ENCODE measurements at places on chromosomes 11 and 22. TPM values are rescaled to one million over a fixed set of nuclear protein-coding genes. Genes with fewer than 3 reads are reported as not detected.

- no peak overlapping the region for H3K4me3 ChIP-seq
- DNase-seq, result no peak
- H3K27ac ChIP-seq, result no peak overlapping the region
- H3K4me1 ChIP-seq, result no peaks in the 10 kb centered on the region
- H3K36me3 ChIP-seq, result no peaks in the 10 kb centered on the region
Observed at GRCh38 chr11:107705027-107705426, 6.8 kb downstream of the SLN start.

- no peak for DNase-seq
- H3K27ac ChIP-seq, result no peak overlapping the region
- H3K36me3 ChIP-seq, result no peaks in the 10 kb centered on the region
- H3K4me1 ChIP-seq, result peaks cover 31% of the 10 kb centered on the region
Observed at GRCh38 chr22:46579751-46580449, 40.3 kb upstream of the GRAMD4 start.

DNA sequence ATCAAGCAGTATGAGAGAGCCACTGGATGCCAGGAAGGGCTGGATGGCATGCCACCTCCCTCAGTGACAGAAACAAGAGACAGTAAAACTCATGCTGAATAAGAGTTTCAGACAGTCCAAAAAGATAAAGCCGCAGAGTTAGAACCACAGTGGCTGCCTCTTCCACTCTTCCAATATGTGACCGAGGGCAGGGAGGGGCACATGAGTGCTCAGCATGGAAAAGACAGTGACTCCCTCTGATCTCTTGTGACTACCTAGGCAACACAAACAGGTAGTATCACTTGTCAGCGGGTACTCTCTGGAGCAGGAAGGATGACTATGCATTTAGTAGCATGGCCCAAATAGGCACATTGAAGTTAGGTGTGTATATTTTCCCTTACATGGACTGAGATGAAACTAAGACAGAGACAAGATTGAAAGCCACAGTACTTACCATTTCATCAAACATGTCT, 295.4 kb downstream of the CADM1 start:
- DNase-seq, result no peak
- no peaks in the 10 kb centered on the region for H3K27me3 ChIP-seq
- no peak overlapping the region for H3K4me3 ChIP-seq
- H3K4me1 ChIP-seq, result no peaks in the 10 kb centered on the region
- H3K36me3 ChIP-seq, result no peaks in the 10 kb centered on the region

DNA sequence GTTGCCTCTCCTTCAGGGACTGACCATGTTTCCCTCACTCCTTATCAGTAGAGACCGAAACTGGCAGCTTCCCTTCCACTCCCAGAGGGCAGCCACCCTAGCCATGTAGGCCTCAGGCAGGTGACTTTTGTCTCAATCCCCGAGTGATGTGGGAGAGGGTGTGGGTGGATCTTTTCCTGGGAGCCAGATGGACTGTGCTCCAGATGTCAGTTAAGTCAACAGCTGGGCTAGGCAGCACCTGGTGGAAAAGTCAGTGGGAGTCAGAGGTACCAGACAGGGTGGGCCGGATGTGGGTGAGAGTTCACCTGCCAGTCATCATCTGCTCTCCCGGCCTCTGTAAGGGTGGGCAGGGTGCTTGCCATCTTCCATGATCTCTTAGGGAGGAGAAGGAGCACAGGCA, 1.9 kb downstream of the BANF1 start:
- H3K27me3 ChIP-seq, result no peaks in the 10 kb centered on the region
- DNase-seq, result no peak
- peaks cover 45% of the 10 kb centered on the region for H3K36me3 ChIP-seq
- peak overlapping the region; percentile 68 for H3K27ac ChIP-seq
- H3K4me3 ChIP-seq, result peak overlapping the region; percentile 98

- no peaks in the 10 kb centered on the region for H3K36me3 ChIP-seq
- H3K27ac ChIP-seq, result no peak overlapping the region
- DNase-seq, result no peak
- peaks cover 9% of the 10 kb centered on the region for H3K27me3 ChIP-seq
- no peak overlapping the region for H3K4me3 ChIP-seq
Observed at GRCh38 chr22:50162391-50162956, 8.1 kb upstream of the PANX2 start.

IRAG1 gene
- total RNA-seq, result not detected

DNA sequence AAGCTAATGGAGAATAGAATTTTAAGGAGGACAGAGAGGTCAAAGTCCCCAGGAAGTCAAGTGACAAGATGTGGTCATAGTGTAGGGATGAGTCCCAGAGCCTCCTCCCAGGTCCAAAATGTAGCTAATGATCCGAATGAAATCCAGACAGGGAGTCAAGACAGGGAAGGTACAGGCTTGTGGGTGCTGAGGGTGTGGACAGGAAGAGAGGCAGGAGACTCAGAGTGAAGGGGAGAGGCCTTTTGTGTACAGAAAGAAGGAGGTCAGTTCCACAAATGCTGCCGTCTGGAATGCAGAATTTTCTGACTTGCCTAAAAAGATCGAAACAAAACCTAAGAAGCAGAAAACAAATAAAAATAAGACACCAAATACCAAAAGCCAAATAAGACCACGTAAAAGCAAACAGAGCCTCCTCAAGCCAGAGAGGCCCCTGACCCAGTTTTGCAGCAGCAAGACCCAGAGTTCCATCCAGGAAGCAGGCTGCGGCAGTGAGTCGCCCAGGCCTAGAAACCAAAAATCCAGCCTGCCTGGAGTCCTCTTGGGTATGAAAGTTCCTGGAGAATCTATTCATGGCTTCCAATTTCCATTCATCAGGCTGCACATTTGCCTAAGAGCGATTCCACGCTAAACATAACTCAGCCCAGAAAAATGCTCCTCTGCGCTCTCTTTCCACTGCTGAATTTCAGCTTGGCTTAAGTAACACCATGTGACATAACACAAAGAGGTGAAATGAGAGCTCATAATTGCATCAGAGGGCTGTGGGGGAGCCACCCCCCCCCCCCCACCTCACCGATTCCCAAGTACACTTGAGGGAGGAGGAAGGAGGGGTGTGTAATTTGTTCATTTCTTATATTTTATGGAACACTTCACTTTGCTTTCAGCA, 71.2 kb downstream of the KIRREL3 start:
- H3K27me3 ChIP-seq, result peaks cover 10% of the 10 kb centered on the region
- no peak for DNase-seq
- no peaks in the 10 kb centered on the region for H3K4me1 ChIP-seq
- H3K27ac ChIP-seq, result no peak overlapping the region
- H3K36me3 ChIP-seq, result no peaks in the 10 kb centered on the region
- no peak overlapping the region for H3K4me3 ChIP-seq

GRCh38 chr11:64665411-64665821, 57.6 kb downstream of the NRXN2 start:
- H3K27ac ChIP-seq, result no peak overlapping the region
- H3K4me3 ChIP-seq, result no peak overlapping the region
- H3K4me1 ChIP-seq, result no peaks in the 10 kb centered on the region
- peaks cover 2% of the 10 kb centered on the region for H3K27me3 ChIP-seq

DNA sequence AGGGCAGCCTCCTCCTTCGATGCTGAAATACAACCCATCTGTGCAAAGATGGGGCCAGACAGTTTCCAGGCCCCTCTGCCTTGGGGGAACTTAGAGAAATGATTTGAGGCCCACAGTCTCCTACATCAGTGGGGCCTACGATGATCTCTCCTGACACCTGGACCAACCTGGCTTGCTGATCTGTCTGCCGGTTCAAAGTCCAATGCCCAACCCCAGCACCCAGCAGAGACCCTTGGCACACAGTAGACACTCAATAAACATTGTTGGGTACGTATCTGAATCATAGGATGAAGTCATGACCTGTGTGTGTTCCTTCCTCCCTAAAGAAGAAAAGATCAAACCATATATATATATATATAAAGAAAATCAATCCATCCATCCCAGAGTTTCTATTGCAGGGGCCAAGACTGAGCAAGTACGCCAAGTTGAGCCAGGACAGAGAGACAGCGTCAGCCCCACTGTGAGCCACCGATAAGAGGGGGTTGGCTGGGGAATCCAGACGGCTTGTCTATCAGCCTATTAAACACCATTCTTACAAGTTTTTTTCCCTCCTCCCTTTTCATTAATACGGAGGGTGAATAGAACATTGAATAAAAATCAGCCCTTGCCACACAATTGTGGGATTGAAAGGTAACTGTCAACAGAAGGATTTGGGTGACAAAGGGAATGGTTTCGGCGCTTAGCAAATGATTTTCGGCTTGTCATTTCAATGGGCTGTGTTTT, 244.1 kb downstream of the MN1 start:
- H3K27me3 ChIP-seq, result no peaks in the 10 kb centered on the region
- DNase-seq, result no peak
- H3K4me1 ChIP-seq, result no peaks in the 10 kb centered on the region
- H3K36me3 ChIP-seq, result no peaks in the 10 kb centered on the region

DNA sequence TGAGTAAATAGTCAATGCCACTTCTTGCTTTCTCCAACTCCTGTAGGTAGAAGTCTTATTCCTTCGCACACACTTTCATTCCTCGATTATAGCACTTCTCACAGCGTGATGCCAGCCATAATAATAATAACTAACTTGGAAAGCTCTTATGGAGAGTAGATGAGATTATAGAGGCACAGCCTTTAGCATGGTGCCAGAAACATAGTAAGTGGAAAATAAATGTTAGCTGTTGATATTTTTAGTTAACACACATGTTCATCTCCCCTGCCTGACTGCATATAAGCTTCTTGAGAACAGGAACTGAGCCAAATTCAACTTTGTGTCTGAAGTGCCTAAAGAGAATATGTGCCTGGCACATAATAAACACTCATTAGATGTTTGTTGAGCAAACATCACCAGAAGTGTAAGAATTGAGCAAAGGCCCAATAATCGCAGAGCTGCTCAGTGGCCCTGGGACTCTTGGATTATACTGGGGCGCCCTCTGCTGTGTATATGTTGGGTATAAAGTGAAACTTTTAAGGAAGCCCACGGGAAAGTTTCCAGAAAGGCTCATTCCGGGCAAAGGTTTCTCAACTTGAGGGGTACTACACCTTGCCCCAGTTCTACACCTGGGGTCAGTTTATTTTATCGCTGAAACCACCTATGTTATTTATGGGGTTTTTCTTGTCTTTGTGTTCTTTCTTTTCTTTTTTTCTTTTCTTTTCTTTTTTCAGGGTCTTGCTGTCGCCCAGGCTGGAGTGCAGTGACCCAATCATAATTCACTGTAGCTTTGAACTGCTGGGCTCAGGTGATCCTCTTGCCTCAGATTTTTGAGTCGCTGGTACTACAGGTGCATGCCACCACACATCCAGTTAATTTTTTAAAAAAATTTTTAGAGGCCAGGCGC, 22.3 kb downstream of the SLN start:
- no peaks in the 10 kb centered on the region for H3K4me1 ChIP-seq
- H3K27me3 ChIP-seq, result peaks cover 19% of the 10 kb centered on the region
- H3K4me3 ChIP-seq, result no peak overlapping the region

CCND1 gene
- total RNA-seq, result 2.8 TPM

- no peak overlapping the region for H3K4me3 ChIP-seq
- DNase-seq, result no peak
- no peaks in the 10 kb centered on the region for H3K36me3 ChIP-seq
- H3K4me1 ChIP-seq, result no peaks in the 10 kb centered on the region
- no peak overlapping the region for H3K27ac ChIP-seq
Observed at GRCh38 chr11:32386770-32387377, 48.5 kb downstream of the WT1 start.

DNA sequence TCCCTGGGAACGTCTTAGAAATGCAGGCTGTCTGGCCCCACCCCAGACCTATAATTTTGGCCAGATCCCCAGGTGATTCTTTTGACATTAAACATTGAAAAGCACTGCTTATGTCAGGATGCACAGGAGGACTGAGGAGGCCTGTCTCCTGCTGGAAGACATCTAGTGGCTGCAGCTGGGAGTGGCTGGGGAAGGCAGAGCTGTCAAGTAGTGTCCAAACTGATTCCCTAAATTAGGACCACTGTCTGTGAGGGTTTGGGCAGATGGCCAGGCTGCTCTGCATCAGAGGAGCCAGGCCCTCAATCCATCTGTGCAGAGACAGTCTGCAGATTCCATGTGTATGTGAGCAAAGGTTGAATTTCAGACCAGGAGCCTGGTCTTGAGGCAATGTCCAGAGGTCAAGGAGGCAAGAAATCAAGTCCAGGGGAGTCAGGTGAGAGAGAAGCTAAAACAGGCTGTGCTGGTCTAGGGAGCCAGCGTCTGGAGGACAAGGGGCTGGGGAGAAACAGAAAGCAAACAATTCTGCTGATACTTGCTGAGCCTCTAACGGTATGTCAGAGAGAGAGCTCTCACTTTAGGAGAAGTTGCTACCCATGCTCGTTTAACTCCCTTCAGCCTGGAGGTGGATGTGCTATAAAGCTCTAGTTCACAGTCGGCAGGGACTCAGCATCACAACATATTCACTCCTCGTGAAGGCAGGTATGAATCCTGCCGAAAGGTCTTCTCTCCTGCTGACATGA, 15.3 kb upstream of the SYTL2 start:
- H3K36me3 ChIP-seq, result no peaks in the 10 kb centered on the region
- peaks cover 62% of the 10 kb centered on the region for H3K4me1 ChIP-seq
- H3K27ac ChIP-seq, result no peak overlapping the region
- H3K4me3 ChIP-seq, result no peak overlapping the region
- peak; percentile 39 for DNase-seq

GRCh38 chr11:78190871-78191538, 2.3 kb downstream of the USP35 start:
- H3K36me3 ChIP-seq, result peaks cover 7% of the 10 kb centered on the region
- H3K27ac ChIP-seq, result no peak overlapping the region
- H3K27me3 ChIP-seq, result no peaks in the 10 kb centered on the region
- H3K4me3 ChIP-seq, result no peak overlapping the region
- H3K4me1 ChIP-seq, result peaks cover 51% of the 10 kb centered on the region

WNT11 gene
- total RNA-seq, result 0.43 TPM

GRCh38 chr11:75040167-75040770, 51.5 kb downstream of the NEU3 start:
- H3K27ac ChIP-seq, result no peak overlapping the region
- H3K4me3 ChIP-seq, result no peak overlapping the region

TRIM51 gene
- total RNA-seq, result not detected

DNA sequence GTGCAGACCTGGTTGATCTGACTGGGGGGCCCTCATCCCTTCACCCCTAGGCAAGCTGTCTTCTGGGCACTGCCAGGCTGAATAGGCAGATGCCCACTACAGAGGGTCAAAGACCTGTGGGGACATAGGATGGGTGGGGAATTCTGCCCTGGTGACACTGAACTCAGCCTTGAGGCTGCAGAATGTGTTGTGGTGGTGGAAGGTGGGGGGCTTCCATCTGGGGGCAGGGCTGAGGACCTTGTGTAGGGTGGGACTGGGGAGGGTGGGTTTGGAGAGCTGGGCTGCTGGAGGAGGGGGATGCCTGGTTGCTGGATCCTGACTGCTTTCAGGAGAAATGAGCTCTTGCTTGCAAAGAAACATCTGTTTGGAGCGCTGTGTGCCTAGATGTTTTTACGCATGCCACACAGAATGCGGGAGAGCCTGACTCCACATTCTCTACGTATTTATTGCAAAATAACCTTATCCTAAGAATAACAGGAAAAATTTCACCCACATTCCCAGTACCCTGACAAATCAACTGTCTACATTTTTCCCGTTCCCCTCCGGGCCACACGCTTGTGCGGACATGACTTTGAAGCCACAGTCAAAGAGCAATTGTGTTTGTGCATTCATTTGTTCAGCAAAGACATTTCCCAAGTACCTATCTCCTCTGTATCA, 18.3 kb downstream of the SMIM38 start:
- H3K27ac ChIP-seq, result no peak overlapping the region
- no peaks in the 10 kb centered on the region for H3K27me3 ChIP-seq
- H3K4me3 ChIP-seq, result no peak overlapping the region
- peaks cover 1% of the 10 kb centered on the region for H3K4me1 ChIP-seq

- H3K27ac ChIP-seq, result no peak overlapping the region
- H3K4me3 ChIP-seq, result no peak overlapping the region
- no peaks in the 10 kb centered on the region for H3K4me1 ChIP-seq
- peaks cover 2% of the 10 kb centered on the region for H3K27me3 ChIP-seq
- no peaks in the 10 kb centered on the region for H3K36me3 ChIP-seq
- no peak for DNase-seq
Observed at GRCh38 chr11:131896978-131897615, 526.7 kb downstream of the NTM start.

Data from activated CD8-positive, alpha-beta T cell treated with anti-CD3 and anti-CD28 coated beads for 36 hours (primary cell).